ENCODE measurements at places on chromosomes 5 and 9.

GRCh38 chr5:115869256-115869795, 27.6 kb downstream of the AP3S1 start:
- DNase-seq, result no peak

GRCh38 chr9:78775696-78776295, 478.9 kb downstream of the PSAT1 start:
- DNase-seq, result no peak

- no peak for DNase-seq
Observed at GRCh38 chr5:54610197-54610944, 92.8 kb downstream of the SNX18 start.

DNA sequence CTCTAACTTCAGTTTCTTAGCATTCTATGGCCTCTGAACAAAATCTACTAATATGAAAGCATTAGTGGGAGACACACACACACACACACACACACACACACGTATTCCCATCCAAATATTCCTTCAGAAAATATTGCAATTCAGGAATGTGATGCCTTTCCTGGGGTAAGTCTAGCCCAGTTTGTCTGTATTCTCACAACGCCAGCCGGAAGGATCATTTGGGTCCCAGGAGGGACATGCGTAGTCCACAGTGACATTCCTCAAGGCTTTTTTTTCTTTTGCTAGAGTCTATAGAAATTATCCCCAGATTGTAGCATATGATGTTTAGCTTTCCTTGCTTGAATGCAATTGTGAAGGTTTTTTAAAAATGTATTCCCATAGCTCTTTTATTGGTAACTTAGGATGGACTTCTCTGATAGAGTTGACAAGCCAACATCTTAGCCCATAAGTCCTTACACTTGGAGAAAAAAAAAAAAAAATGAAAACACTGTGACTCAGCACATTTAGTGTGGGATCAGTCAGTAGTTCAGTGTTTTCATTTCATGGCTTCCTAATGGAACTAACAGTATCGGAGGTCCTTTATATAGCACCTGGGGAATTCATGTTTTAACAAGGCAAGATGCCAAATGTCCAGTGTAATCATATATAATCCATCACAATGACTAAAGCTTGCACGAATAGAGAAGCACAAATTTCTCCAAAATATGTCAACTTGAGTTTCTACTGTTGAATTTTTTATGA, 316.5 kb downstream of the DIRAS2 start:
- no peak for DNase-seq

- no peak for DNase-seq
Observed at GRCh38 chr5:36666986-36667385, 60.6 kb downstream of the SLC1A3 start.

GRCh38 chr5:126624534-126624933, 23.8 kb downstream of the PHAX start:
- DNase-seq, result no peak

GRCh38 chr9:110027671-110028081, 180.3 kb downstream of the C9orf152 start:
- no peak for DNase-seq

DNA sequence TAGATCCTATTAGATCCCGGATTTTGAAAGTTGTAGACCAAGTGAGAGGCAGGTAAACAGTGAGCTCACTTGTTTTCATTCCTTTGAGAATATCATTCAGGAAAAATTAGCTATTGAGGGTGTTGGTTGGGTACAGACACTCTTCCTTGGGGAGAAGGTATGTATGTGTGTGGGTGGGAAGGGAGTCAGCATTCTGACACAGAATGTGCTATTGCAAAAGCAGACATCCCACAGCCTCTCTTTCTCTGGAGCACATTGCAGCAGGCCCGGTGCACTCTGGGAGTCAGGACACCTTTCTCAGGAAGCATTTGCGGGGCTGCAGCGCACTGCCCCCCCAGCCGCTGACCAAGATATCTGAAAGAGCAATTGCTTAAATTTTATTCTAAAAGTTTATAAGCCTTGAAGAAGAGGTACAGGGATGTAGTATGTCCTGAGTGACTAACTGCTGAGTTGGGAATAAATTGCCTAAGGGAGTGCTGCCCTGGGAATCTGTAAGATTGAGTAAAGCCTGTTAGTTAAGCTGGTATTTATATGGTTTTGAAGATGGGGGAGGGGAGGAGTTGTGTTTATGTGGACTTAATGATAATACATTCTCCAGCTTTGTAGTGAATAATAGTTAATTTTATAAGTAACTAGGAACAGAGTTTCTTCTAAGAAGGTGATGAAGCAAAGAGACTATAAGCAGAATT, 5.2 kb downstream of the TNFAIP8 start:
- no peak for DNase-seq

GRCh38 chr9:18233311-18233710, 240.6 kb upstream of the ADAMTSL1 start:
- DNase-seq, result no peak

DNA sequence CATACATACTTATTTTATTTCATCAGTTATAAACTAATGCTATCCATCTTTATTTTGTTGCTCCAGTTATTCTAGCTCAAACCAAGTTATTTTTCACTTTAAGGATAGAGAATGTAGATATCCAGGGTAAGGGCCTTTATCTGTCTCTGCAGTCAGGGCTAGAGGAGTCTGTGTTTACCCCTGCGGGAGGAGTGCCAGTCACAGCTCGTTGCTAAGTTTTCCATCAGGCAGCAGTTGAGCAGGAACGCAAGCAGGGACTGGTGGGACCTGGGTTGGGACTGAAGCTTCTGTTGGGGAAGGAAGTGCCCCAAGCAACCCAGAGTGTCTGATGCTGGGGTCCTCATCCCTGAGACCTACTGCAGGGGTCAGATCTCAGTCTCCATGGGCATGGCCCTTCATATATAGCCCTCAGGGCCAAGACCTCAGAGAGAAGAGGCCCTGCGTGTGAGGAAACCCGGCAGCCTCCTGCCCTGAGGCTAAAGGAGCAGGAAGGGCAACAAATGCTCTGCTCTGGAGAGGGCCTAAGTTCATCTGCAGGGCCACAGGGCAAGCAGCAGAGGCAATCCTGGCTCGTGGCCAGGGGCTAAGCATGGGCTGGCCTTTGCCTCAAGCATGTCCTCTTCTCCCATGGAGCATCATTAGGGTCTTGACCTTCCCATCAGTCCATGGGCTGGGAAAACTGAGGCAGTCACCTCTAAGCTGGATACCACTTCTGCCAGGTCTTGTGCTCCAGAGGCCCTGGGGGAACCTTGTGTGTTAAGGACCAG, 6.6 kb downstream of the SLC22A4 start:
- no peak for DNase-seq

GRCh38 chr5:134577796-134578577, 52.5 kb downstream of the JADE2 start:
- DNase-seq, result peak; percentile 82

GRCh38 chr9:24286761-24287160, 258.9 kb downstream of the IZUMO3 start:
- DNase-seq, result no peak

DNA sequence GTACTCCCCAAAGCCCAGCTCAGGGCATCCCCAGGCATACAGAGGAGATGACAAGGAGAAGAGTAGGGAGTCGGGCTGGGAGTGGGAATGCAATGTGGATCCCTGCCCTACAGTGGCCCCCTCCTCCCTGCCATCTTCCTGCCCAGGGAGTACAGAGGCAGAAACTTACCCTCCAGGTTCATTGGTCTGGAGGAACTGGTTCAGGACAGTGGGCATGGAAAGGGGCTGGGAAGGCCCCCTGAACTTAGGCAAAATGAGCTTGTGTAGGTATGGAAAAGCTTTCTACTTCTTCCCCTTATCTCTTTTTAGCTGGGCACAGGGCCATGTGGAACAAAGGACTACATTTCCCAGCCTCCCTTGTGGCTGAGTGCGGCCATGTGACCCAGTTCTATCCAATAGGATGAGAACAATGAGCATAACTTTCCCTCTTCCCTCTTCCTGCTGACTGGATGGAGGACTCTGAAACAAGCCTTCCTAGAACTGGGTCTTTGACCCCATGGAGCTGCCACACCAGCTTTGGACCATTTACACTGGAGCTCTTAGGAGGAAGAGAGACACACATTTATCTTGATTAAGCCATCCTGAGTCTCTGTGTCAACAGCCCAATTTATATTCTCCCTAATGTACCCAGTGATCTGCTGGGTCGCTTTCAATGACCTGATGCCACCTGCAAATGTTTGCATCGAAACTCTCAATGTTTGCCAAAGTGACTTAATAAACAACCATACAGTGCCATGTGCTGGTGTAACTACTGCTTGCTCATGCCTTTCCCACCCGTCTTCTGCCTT, 25.0 kb upstream of the HMCN2 start:
- no peak for DNase-seq

DNA sequence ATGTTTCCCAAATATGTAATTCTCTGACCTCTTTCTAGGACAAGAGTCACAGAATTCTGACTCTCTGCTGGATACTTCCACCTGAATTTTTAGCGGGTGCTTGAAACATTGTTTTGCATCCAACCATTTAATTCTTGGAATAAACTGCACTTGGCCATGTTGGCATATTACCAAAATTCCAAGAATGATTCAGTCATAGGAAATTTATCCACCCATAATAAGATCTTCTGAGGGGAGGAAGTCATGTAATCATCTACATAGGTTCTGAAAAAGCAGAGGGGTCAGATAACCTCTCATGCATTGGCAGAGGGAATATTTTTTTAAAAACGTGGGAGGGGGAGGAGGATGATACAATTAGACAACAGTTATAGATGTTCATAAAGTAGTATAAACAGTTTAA, 156.9 kb downstream of the PAM start:
- no peak for DNase-seq
